GM18507 (cell line): ENCODE measurements at places on chromosomes 4 and X.

DNA sequence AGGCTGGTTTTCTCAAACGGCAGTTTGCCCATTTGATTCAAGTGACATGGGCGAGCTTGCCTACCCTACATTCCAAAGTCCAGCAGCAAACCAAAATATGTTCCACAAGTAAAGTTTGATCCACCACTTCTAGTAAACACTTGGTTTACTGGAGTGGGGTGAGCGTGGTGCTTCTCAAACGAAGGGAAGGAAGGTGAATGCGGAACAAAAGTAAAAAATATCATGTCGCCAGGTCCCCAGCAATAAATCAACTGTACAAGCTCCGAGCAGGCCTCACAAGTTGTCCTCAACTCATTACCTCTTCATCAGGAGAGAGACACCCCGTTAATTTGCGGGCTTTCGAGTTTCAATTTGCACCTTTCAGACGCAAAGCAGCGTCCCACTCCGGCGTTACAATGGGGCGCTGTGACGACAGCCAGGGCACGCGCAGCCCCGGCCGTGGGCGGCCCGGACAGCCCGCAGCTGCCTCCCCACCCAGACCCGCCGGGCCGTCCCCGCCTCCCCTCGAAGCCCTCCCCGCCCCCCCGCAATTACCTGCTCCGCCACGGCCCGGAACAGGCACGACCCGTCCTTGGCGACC is 1.0 kb downstream of the OTUD4 start:
- peak; percentile 49 for DNase-seq

DNA sequence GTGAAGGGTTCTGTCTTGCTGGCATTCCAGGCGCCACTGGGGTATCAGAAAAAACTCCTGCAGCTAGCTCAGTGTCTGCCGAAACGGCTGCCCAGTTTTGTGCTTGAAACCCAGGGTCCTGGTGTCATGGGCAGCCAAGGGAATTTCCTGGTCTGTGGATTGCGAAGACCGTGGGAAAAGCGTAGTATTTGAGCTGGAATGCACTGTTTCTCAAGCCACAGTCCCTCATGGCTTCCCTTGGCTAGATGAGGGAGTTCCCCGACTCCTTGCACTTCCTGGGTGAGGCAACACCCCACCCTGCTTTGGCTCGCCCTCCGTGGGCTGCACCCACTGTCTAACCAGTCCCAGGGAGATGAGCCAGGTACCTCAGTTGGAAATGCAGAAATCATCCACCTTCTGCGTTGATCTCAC is 40.1 kb downstream of the NOP14 start:
- DNase-seq = no peak

- no peak for DNase-seq
These were observed 33.4 kb downstream of the SULT1B1 start for GRCh38 chr4:69726971-69727370.

GRCh38 chrX:120560405-120560841 is 339 bp downstream of the CUL4B start:
- no peak for DNase-seq

DNA sequence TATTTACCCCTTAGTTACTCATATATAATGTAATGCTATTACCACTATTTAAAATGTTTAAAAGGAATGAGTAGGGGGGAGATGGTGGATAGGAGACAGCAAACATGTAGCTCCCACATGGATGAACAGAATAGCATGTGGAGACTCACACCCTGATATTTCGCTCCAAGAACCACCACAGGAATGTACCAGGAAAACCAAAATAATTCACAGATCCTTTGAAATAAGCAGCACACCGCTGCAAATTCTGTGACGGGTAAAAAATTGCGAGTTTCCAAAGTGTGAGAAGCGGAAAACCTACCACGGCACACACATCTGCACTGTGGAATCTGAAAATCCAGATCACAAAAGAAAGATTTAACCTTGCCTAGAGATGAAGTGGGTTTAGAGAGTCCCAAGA is 428.2 kb downstream of the TLL1 start:
- DNase-seq = no peak

GRCh38 chr4:34814266-34814665 is 1430.0 kb downstream of the ARAP2 start:
- DNase-seq = no peak

DNA sequence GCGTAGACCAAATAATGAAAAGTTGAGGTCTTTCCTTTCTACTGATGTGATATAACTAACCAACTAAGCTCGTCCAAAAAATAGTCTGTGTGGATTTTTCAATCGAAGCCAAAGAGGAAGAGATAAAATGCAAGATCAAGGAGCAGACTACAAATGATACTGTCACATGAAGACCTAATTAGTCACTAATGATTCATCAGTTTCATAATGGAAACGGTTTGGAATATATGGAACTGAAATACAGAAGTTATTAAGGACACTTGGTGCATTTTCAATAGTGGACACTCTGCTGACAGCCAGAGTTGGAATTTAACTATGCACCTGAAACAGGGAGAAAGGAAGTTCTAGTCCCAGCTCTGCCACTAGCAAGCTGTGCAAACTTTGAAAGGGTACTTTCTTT is 119.8 kb downstream of the GUCY2F start:
- no peak for DNase-seq

DNA sequence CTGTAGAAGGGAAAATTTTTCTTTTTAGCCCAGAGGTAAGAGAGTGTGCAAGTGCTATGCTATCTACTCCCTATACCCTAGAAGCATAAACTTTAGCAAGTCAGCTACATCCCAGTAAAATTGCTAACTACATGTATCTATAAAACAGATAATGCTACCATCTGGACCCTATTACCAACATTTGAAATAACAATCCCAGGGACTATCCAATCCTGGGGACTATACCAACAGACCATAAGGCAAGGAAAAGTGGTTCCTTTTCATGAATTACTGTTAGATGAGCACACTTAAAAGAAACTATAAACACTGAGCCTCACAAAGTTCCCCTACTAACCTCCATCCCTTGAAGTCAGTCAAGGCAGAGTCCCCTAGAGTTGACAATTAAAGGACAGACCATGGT is 213.6 kb upstream of the VEGFC start:
- DNase-seq = no peak

DNA sequence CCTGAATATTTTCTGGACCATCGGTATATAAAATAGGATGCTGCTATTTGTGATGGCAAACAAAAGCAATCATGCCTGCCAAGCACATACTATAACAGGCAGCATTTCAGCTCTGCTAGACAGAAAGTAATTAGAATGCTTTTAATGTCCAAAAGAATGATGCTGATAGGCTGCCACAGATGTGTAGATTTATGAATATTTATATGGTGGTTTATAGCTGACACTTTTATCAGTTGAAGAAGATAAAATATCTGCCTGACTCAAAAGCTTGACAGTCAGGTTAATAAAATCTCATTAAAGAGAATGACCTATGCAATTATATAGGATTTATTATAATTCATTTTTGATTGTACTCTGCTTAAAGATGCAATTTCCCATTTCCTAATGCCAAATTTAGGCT is 4.0 kb downstream of the BEND4 start:
- no peak for DNase-seq

GRCh38 chrX:151711154-151711553 is 4.7 kb upstream of the FATE1 start:
- DNase-seq = no peak

DNA sequence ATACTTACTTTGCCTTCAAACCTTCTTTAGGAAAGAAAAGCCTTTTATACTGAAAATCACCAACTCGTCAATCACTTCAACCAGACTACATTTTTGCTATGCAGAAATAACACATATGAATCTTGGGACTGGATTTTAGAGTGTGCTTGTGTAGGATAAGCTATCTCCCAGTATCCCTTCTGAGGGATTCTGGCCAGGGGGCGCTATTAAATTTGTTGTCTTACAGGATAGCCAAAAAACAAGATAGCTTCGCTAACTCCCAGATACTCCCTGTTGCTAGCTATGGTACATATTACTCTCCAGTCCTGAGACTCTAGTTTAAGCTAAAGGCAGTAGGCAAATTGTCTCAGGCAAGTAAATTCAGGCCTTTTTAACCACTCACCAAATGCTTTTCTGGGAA is 167.2 kb downstream of the LHFPL1 start:
- no peak for DNase-seq

- DNase-seq = no peak
These were observed 42.3 kb downstream of the ATRX start for GRCh38 chrX:77743720-77744119.

DNA sequence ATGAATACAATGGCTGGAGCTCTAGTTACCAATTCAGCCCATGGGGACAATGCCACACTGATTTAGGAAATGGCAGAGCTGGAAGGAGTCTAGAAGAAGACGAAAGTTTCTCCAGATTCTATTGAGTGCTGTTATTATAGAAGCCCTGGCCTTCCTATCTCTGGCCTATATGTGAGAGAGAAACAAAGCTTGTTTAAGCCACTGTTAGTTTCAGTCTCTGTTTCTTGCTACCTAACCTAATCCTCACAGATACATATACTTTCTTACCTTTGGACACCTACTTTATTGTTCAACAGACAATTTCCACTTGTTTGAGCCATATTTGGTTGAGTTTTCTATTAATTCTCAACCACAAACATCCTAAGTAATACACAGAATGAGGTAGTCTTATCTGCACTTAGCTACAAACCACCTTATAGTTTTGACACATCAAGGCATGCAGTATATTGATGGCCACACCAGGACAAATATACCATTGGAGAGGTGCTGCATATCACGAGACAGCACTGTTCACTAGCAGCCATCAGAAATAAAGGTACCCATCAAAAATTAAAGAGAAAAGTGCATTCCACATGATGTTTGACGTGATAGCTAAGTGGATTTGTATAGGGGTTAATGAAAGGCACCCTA is 190.2 kb downstream of the SMIM20 start:
- no peak for DNase-seq

- no peak for DNase-seq
These were observed 171.7 kb upstream of the ZCCHC13 start for GRCh38 chrX:74132280-74132679.

- DNase-seq = no peak
These were observed 421.2 kb upstream of the TENM3 start for GRCh38 chr4:181822005-181822375.

- no peak for DNase-seq
These were observed 484.2 kb upstream of the BOD1L1 start for GRCh38 chr4:14111730-14112181.

- DNase-seq = no peak
These were observed 250.4 kb downstream of the PRDM5 start for GRCh38 chr4:120672076-120672475.

- DNase-seq = no peak
These were observed 216.5 kb upstream of the DKK2 start for GRCh38 chr4:107252571-107252970.

DNA sequence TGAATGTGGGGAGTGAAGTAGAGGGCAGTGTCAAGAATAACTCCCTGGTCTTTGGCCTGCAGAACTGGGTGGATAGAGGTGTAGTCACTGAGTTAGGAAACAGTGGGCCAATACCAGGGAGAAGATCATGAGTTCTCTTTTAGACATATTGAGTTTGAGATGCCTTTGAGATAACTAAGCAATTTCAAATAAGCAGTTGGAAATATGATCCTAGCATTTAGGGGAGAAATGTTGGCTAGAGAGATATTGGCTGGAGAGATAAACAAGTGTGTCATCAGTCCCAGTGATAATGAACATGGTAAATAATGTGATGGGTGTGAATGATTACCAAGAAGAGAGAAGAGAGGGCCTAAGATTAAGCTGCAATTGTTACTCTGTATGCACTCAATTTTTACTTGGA is 95.3 kb upstream of the HPRT1 start:
- DNase-seq = no peak

DNA sequence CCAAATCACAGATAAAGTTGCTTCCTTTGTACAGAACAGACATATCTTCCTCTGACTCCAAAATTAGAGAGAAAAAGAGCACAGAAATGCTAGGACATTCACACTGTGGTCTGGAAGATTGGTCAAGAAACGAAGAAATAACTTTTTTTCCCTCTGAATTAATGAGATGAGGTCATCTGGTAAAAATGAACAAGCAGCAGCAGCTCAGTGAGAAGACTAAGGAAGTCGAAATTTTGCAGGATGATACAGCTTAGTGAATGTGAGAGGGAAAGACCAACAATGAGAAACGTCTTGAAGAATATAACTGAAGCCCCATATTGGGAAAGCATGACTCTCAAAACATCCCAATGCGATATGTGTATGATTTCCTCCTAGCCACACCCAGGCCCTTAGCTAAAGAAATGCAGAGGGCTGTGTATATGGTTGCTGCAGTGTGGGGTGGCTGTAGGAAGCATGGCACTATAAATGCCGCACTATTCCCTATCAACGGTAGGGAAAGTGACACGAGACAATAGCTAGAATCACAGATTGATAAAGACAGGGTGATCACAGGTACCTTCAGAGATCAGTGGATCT is 208.6 kb downstream of the VEGFC start:
- no peak for DNase-seq

- DNase-seq = no peak
These were observed 51.3 kb downstream of the RGS12 start for GRCh38 chr4:3344104-3344503.

DNA sequence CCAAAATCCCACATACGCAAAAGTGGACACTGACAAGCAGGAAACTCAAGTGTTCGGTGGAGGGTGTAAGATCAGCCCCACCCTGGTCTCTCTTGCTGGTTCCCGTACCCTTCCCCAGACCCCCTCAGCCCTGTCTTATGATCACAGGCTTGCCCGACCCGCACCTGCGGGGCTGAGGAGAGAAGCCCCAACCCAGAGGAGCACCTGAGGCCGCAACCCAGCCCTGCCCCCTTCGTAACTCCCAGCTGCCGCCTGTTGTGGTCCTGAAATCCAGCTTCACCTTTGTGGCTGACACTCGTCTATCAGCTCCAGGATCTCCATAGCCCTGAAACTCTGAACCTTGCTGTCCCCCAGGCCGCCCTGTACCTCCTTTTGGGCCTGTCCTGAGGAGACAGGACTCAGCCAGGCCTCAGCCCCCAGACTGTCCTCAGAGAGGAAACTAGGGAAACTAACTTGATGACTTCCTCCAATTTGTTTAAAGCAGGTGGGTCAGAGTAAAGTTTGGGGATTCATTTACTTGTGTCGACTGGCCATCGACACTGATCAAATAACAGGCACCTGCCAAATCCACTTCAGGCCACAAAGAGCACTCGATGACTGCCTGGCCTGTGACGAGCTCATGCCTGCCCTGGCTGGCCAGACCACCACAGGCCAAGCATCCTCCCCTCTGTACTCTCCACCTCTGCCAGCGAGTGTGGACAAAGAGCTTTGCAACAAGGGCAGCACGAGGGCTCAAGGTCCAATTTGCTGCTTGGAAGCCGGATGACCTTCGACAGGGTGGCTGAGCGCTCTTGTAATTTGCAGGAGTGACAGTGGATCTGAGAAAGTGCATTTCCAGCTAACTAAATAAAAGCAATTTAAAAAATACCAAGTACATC is 19.3 kb downstream of the DCTD start:
- no peak for DNase-seq

- no peak for DNase-seq
These were observed 7.7 kb upstream of the MAGEA4 start for GRCh38 chrX:151904989-151905388.

- DNase-seq = no peak
These were observed 30.9 kb downstream of the REELD1 start for GRCh38 chr4:146245246-146245645.

- no peak for DNase-seq
These were observed 91.1 kb downstream of the P2RY10 start for GRCh38 chrX:79036157-79036880.

- no peak for DNase-seq
These were observed 7.7 kb downstream of the GPR173 start for GRCh38 chrX:53056292-53056691.
